Activated CD8-positive, alpha-beta memory T cell treated with anti-CD3 and anti-CD28 coated beads for 1 hour (primary cell): ENCODE measurements at places on chromosomes 7 and 10.

DNA sequence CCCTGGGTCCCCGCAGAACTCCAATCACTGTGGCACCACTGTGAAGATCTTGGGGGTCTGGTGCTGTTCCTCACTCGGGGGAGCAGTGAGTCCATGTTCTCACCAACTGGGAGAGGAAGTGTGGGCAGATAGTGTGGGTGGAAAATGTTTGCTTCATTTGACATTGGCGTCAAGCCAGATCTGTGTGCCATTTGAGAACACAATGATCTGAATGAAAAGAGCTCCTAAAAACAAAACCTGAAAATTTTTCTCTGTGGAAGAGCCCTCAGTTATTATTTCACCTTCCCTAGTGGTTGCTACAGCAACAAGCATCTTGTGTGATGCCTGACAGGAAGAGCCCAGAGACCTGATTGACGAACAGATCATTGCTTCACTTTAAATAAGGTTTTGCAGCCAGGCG lies 125.6 kb downstream of the VIPR2 start:
- DNase-seq: no peak

DNA sequence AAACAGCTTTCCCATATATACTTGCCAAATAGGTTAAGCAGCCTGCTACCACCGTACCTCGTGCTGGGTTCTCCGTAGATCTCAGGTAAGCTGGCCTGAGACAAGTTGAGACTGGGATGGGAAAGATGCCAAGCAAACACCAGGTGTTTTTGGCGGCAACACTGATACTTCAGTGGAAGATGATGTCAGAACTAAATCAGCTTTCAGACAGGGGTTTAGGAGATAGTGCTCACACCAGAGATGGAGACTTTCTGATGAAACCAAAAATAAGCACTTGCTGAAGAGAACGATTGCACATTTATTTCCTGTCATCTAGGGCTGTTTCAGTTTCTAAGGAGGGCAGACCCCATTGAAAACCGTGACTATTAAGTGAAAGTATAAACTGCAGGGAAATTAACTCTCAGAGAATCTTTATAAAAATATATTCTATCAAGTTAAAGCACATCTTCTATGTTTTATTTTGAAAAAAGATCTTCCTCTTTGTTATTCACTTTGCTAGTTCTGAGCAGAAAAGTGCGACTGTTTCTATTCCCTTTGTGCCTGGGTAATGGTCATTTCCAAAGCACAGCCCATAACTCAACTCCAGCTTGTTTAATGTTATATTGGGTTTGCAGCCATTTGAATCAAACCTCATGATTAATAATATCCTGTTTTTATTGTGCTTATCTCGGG lies 149.9 kb downstream of the CPED1 start:
- no peak for DNase-seq

GRCh38 chr7:131170440-131171271 lies 157.0 kb upstream of the MKLN1 start:
- DNase-seq: no peak

DNA sequence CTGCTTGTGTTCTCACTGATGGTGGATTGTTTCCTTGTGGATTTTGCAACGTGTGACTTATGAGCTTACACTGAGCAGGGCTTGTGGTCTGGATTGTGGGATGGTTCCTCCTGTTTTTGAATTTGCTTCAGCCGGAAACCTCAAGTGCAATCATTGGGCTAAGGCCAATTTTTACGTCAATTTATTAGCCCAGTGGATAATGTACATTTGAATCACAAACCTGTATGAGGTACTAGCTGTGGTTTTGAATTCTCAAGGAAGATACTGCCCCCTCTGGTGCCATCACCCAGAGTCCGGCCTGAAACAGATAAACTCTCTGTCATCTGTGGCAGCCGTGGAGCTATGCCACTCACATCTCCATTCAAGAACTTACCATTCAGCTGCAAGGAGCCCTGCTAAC lies 7.3 kb upstream of the ZNF777 start:
- no peak for DNase-seq

DNA sequence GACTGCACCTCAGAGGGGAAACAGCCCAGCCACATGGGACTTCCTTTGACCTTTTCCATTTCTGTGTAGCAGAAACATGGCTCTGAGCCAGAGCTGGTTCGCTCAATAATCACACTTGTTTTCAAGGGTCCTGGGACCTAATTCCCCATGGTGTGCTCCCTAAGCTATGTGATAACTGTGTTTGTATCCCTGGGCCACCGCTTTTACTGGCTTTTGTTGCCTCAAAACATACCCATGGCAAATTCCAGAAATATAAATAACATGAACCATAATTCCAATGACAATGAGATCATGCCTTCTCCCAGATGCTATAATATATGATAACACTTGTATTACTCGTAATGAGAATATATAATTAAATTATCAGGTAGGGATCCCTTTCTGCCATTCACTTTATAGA lies 196.4 kb downstream of the GFRA1 start:
- DNase-seq: no peak

DNA sequence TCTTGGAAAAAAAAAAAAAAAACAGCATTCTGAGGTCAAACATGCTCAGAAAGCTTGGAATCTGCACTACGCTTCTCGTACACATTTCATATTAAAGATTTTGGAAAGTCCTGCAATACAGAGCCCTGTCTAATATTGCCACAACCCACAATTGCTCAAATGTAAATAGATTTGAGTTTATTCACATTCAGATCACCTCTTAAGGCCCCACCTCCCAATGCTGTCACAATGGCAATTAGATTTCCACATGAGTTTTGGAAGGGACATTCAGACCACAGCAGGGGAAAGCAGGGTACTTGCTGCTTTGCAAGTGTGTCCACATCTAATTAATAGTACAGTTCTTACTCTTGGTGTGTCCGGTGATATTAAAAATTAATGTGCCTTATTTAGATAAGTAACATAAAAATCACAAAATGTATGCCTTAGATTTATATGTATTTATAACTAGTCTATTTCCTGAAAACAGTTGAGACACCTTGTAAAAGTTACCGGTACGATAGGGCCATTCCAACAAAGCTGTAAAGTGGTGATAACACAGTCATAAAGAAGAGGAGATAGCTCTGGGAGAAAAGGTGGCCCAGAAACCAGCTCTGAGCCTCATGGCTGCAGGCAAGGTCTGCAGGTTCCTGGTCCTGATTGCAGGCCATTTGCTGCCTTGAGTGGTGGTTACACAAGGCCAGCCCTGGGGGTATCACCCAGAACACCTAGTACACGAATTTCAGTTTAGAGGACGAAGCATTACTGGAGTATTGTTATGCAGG lies 27.9 kb downstream of the EGFR start:
- DNase-seq: no peak

DNA sequence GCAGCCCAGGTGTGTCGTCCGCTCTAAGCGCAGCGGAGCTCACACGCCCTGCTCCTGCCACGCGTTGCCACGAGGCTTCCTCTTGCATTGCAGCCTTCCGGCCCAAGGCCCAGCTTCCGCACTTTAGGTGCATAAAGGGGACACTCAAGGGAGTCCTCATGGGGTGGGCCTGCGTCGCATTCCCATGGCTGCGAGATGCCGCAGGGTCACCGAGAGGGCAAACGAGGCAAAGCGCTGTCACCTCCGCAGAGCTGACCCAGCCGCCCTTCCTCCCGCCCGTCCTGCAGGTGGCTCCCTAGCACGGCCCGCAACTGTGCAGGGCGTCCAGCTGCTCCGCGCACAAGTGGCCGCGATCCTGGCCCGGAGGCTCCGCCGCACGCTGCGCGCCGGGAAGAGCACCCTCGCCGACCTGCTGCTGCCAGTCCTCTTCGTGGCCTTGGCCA lies 283.5 kb downstream of the ABCA13 start:
- no peak for DNase-seq

DNA sequence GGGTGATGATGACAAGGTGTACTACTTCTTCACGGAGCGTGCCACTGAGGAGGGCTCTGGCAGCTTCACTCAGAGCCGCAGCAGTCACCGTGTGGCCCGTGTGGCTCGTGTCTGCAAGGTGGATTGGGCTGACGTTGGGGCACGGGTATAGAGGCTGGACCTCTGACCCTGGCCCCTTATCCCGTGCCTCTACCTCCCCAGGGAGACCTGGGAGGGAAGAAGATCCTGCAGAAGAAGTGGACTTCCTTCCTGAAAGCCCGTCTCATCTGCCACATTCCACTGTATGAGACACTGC lies 8.4 kb downstream of the MRPL43 start:
- no peak for DNase-seq

DNA sequence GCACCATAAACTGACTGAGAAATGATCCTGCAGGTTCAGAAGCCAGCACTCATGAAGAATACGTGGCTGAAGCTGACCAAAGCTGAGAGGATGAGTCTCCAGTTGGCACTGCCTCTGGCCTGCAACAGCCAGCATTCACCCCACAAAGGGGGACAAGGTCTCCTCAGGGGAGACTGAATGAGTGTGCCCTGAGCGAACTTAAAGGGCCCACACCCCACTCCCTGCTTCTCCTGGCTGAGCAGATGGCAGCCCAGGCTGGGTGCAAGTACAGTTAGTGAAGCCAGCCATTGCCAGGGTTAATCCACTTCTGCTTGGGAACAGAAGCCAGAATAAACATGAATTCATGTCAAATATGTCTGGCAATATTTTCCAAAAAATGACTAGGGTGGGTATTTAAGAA lies 98.1 kb downstream of the PPP1R17 start:
- no peak for DNase-seq

DNA sequence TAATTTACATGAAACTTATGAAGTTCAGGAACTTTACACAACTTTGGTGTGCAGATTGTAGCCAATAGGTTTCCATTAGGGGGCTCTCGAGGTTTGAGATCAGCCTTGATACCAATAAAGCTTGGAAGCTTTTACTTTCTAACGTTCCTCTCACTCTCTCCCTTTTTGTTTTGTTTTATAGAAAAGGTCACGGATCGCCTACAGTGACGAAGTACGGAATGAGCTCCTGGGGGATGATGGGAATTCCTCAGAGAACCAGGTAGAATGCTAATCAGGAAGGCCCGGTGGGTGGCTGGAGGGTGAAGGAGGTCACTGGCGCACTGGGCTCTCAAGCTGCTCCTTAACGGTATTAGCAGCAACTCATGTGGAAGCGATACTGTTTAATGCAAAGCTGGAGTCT lies 79.9 kb downstream of the VTI1A start:
- DNase-seq: no peak

DNA sequence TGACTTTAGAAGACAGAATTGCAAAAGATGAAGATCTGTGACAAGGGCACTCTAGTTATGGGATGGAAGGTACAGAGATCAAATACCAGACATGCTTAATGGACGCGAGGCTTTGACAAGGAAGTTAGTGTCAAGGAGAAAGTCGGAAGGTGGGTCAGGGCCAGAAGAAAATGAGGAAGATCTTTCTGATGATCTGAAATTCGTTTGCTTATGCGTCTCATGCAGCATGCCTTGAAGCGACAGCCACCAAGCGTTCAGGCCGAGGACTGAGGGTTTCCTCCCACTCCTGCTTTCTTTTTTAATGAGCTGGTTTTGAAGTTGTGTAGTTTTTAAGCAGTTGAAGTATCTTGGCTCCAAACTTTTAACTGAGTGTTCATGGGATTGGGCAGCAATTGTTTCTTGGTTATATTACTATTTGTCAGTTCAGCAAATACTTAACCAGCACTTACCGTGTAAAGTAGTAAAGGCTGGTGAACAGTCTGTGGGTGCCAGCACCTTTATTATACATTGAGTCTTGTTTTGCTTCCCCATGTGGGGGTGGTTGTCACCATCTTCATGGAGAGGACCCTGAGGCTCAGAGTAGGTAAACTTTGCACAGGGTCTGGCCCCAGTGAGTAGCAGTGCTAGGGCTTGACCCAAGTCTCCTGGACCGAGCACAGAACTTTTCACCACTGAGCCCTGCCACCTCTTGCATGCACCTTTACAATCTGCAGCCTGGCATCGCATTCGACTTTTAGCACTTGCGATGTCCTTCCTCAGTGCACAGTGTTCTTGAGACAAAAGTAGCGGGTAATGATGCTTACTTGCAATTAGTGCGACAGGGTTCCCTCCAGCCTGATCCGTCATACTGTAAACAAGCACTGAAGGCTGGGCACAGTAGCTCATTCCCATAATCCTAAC lies 14.3 kb upstream of the BHLHA15 start:
- no peak for DNase-seq

GRCh38 chr10:50536617-50537240 lies 87.0 kb downstream of the SGMS1 start:
- no peak for DNase-seq

DNA sequence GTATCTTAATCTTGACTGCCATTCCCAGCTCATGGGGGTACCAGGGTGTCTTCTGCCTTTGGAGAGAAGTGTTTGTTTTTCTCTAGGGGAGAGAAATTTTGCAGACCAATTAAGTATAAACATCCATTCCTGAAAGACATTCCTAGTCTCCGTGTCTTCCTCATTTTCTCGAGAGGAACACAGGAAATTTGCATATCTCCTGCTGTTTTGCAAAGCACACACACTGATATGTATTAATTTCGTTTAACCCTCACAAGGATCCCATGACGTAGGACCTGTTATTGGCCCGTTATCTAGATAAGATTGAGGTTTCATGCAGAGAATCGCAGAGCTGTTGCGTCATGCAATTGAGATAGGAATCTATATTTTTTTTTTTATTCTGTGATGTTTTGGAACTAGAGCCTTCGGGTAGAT lies 944 bp downstream of the RHBDD2 start:
- DNase-seq: no peak

DNA sequence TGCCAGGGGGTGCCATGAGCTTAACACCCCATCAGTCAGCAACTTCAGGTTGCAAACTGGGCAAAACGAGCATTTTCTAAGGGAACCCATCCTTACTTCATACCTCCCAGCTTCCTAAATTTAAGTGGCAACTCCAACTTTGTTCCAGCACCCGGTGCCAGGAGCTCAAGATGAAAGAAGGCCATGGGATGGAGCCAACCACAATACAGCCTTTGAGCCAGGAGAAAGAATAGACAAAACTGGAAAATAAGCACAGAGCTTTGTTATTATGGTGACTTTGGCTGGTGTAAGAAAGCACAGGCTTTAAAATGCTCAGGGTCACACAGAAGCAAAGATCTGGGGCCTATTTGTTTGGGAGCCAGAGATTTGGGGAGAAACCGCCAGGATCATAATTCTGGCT lies 388.7 kb upstream of the MGMT start:
- DNase-seq: no peak

- DNase-seq: no peak
These were observed 235.1 kb upstream of the CACNA2D1 start for GRCh38 chr7:82678716-82679115.
